NCI-H2029 treated with DMSO at 0.1 percent for 48 hours (cell line): ENCODE measurements at places on chromosomes 16 and 17.

GRCh38 chr16:741986-742629 lies 1.3 kb upstream of the CIAO3 start:
- DNase-seq: no peak

DNA sequence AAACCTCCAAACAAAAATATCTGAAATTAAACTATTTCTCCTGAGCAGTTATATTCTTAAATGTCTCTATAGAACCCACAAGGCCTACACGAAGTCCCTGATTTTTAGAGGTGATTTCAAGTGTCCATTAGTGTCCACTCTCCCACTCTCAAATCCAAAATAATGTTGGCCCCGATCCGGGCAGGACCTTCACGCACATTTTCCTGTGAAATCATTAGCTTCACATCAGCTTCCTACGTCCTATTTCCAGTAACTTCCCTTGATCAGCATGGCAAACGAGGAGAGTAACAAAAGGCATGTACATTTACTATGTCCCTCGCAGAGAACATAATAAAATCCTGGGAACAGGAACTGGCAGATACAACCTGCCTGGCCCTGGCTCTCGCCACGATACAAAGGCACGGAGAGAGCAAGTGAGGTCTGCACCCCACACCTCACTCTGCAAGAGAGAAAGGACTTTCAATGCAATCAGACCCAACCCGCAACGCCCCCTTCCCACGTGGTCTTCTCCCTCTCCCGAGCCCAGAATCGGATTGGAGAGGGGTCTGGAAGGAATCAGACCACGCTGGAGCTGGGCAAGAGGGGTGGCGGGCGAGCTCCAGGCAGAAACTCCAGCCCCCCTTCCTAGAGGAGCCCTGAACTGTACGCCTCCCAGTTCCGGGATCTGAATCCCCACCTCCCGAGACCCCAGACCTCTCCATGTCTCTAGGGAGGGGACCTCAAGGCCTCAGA lies 17.5 kb upstream of the C17orf78 start:
- no peak for DNase-seq

GRCh38 chr16:82440336-82440735 lies 186.4 kb upstream of the CDH13 start:
- no peak for DNase-seq

GRCh38 chr17:74919440-74920305 lies 3.4 kb downstream of the USH1G start:
- DNase-seq: no peak

DNA sequence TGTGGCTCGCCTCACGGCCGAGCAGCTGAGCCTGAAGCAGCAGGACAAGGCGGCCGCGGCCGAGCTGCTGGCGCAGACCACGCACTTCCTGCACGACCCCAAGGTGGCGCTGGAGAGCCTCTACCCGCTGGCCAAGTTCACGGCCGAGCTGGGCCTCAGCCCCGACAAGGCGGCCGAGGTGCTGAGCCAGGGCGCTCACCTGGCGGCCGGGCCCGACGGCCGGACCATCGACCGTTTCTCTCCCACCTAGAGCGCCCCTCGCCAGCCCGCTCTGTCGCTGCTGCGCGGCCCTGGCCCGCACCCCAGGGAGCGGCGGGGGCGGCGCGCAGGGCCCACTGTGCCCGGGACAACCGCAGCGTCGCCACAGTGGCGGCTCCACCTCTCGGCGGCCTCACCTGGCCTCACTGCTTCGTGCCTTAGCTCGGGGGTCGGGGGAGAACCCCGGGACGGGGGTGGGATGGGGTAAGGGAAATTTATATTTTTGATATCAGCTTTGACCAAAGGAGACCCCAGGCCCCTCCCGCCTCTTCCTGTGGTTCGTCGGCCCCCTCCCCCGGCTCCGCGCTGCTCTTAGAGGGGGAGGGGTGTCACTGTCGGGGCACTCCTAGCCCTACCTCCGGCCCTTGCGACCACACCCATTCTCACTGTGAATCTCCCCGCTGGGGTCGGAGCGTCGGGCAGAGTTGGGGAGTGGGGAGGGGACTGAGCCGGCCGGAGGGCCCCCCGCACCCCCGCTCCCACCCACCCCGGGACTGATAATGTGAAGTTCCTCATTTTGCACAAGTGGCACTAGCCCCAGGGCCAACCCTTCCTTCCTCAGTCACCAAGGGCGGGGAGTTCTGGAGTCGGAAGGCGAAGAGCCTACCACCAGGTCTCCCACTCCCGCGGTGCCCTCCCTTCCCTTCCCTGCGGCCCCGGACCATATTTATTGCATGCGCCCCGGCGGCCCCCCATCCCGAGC lies 4.0 kb downstream of the HIC1 start:
- no peak for DNase-seq

DNA sequence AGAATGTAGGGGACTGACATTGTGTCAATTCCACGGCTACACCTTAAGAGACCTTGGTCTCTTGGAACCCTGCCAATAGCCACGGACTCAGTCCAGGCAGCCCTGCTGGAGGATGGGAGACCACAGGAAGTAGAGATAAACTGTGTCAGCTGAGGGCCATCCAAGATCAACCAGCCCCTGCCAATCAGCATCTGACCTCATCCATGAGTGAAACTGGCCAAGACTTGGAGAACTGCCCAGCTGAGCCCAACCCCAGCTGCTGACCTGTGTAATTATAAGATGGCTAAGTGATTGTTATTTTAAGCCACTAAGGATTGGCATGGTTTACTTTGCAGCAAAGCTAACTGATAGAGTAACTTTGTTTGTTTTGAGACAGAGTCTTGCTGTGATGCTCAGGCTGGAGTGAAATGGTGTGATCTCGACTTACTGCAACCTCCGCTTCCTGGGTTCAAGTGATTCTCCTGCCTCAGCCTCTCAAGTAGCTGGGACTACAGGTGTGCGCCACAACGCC lies 13.3 kb upstream of the YWHAE start:
- DNase-seq: peak; percentile 27

DNA sequence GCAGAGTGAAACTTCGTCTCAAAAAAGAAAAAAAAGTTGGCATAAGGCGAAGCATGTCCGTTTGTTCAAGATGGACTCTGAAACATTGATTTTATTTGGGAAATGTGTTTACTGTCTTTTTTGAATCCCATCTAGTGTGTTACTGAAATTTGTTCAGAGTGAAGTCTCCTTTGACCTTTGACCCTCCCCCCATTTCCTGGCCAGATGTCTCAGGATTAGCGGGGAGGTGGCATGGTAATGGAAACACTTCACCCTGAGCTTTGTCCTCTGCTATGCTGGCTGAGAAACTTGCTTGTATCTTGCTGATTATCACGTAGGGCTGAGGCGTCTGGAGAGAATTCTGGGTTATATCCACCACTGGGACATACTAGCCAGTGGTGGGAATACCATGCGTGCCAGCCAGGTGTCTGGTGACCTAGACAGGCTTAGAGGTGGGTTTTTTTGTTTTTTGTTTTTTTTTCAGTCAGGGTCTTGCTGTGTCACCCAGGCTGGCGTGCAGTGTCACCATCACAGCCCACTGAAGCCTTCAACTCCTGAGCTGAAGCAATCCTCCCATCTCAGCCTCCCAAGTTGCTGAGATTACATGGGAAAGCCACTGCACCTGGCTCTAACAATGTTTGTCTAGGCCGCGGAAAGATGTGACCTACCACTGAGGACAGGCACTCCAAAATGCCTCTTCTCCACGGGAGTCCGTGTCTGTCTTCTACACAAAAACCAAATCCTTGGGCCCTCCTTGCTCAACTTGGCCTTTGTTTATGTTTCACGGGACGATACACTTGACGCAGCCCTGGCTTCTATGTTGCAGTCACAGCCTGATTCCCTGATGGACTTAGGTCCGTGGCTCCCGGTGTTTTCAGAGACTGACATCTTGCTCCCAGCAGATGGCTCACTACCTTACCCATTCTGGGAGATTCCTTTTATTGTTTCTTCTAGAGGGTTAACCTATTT lies 6.6 kb upstream of the GALK1 start:
- no peak for DNase-seq

- DNase-seq: no peak
These were observed 14.4 kb downstream of the MMP15 start for GRCh38 chr16:58039829-58040495.

DNA sequence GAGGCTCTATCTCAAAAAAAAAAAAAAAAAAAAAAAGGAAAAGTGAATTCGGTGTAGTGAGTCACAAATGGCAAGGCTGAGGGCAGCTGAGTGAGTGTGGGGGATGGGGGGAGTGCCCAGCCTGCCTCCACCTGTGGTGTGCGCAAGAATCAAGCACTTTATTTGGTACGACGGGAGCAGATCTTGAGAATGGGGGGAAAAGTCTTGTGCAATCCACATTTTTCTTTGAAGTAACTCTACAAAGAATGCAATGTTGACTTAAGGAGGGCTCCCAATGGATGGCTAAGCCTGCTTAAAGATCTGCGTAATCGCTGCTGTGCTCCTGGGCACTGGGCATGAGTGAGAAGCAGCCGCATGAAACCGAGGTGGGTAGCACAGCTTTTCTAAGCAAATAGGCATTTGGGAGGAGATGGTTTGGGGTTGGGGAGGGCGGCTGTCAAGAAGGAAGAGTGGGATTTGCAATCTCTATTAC lies 28.2 kb downstream of the ATP2C2 start:
- DNase-seq: no peak

DNA sequence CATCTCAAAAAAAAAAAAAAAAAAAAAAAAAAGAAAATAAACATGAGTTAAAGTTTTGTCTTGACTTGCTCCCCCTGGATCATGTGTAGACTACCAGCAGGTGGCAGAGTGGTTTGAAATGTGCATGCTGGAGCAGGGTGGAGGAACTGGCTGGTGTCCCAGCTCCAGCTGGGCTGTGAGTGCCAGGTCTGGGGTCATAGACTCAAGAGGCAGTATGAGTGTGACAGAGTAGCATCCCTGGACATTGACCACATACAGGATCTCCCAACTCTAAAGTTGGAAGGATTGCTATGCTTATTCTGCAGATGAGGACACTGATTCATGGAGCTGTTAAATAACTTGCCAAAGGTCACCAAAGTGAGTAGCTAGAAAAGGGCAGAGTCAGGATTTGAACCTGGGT lies 198.0 kb upstream of the MPHOSPH6 start:
- no peak for DNase-seq

DNA sequence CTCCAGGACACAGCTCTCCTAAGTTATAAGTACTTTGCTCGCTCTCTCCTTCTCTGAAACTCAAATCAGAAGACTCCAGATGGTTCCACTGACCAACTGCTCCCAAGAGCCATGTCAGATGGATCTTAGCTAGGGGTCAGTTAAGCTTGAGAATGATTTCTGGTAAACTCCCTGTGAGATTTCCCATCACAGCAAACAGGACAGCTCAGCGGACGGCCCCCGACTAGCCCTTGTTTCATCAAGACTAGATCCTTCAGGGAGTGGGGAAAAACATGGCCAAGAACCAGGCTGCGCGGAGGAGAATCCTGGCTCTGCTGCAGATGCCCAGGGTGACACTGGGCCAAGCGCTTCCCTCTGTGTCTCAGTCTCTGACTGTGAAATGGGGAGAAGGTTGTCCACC lies 159.8 kb downstream of the C16orf78 start:
- DNase-seq: no peak

DNA sequence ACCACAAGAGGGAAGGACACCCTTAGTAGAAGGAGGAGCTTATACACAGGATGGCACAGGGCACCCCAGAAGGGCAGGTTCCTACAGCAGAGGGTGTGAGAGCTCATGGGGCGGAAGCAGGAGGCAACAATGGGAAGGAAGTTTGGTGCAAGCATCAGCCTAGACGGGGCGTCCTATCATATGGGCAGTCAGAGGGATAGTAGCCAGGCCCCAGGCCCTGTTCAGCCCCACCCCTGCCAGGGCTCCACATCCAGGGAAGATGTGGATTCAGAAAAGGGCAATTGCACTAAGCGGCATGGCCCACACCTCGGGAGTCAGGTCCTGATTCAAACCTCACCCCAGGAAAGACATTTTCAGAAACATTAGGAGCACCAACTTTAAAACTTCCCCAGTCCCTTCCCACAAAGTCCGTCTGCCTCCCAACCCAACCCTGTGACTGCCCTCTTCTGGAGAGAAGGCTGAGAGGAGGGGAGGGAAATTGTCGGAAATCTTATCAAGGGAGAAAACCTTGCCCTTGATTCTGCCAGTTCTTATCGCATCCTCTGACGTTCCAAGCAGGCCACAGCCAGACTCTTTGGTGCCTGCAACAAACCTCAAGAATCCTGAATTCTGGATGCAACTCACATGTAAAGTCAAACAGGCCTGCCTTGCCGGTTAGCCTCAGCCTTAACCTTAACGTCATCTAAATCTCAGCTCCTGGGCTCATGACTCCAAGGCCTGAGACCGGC lies 198.8 kb upstream of the CDH5 start:
- no peak for DNase-seq

- no peak for DNase-seq
These were observed 8.6 kb upstream of the PGS1 start for GRCh38 chr17:78369791-78370381.

DNA sequence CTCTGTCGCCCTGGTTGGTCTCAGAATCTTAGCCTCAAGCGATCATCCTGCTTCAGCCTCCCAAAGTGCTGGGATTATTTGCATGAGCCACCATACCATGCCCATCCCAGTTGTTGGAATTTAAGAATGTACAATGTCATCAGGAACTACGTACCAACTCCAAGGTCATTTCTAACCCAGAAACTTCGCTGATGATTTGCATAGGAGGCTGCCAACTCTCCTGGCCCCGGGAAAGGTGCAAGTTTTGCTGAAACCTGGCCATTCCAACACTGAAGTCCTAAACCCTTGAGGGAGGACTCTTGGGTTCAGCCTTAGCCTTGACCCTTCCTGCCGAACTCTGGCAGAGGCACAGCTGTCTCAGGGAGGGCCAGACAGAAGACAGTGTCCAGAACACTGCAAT lies 2.9 kb upstream of the KIFC3 start:
- DNase-seq: no peak

DNA sequence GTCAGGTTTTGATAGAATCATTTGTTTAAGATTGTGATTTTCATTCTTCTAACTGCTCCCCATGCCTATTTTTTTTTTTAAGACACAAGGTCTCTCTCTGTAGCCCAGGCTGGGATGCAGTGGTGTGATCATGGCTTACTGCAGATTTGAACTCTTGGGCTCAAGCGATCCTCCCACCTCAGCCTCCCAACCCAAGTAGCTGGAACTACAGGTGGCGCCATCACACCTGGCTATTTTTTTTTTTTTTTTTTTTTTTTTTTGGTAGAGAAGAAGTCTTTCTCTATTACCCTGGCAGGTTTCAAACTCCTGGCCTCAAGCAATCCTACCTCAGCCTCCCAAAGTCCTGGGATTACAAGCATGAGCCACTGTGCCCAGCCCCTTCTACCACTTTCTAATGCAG lies 223.3 kb downstream of the CBLN1 start:
- DNase-seq: no peak
